ENCODE measurements at places on chromosomes 4 and X. TPM values are rescaled to one million over a fixed set of nuclear protein-coding genes. Genes with fewer than 3 reads are reported as not detected.
A peak's percentile ranks its signal among the peaks of the same experiment; 100 is the strongest.

- H3K27ac ChIP-seq, result no peak within 1 kb of the TSS
- peak; percentile 36 for DNase-seq
- H3K27me3 ChIP-seq, result no peaks in the 10 kb centered on the region
- peak within 1 kb of the TSS; percentile 55 for H3K4me3 ChIP-seq
Observed at GRCh38 chrX:76427560-76428242, at the start of gene MAGEE1. Gene MAGEE1 (plus strand): TSS chrX:76427710. CDS start chrX:76427931, 221 bp downstream.

Gene MTCP1
- 12.5 TPM for total RNA-seq

Gene ZFP92
- 0.22 TPM for total RNA-seq

- DNase-seq, result peak; percentile 9
- no peaks in the 10 kb centered on the region for H3K27me3 ChIP-seq
- H3K36me3 ChIP-seq, result peaks cover 27% of the 10 kb centered on the region
- H3K4me1 ChIP-seq, result peaks cover 16% of the 10 kb centered on the region
- peak overlapping the region; percentile 98 for H3K4me3 ChIP-seq
Observed at GRCh38 chr4:4289597-4289940, 385 bp downstream of the LYAR start.

- no peaks in the 10 kb centered on the region for H3K4me1 ChIP-seq
- no peaks in the 10 kb centered on the region for H3K27me3 ChIP-seq
- H3K4me3 ChIP-seq, result no peak overlapping the region
- no peak for DNase-seq
- no peaks in the 10 kb centered on the region for H3K36me3 ChIP-seq
- no peak overlapping the region for H3K27ac ChIP-seq
Observed at GRCh38 chr4:45323453-45324058, 597.2 kb upstream of the GNPDA2 start.

GRCh38 chrX:72604705-72605104 is 32.1 kb upstream of the HDAC8 start:
- H3K36me3 ChIP-seq, result no peaks in the 10 kb centered on the region
- no peaks in the 10 kb centered on the region for H3K27me3 ChIP-seq

Gene CDX4
- total RNA-seq, result not detected

GRCh38 chrX:150575419-150575814 is 7.0 kb downstream of the MTM1 start:
- peaks cover 7% of the 10 kb centered on the region for H3K36me3 ChIP-seq
- H3K4me3 ChIP-seq, result peak overlapping the region; percentile 34
- peak overlapping the region; percentile 82 for H3K27ac ChIP-seq
- no peaks in the 10 kb centered on the region for H3K27me3 ChIP-seq

- no peak overlapping the region for H3K27ac ChIP-seq
- no peaks in the 10 kb centered on the region for H3K4me1 ChIP-seq
- no peaks in the 10 kb centered on the region for H3K27me3 ChIP-seq
Observed at GRCh38 chr4:130760246-130760645, 1664.3 kb downstream of the C4orf33 start.

Gene RIPPLY1
- 0.31 TPM for total RNA-seq

GRCh38 chrX:153511784-153512500 is 5.5 kb upstream of the ATP2B3 start:
- H3K27me3 ChIP-seq, result peaks cover 41% of the 10 kb centered on the region
- H3K4me3 ChIP-seq, result no peak overlapping the region
- H3K27ac ChIP-seq, result no peak overlapping the region
- H3K4me1 ChIP-seq, result no peaks in the 10 kb centered on the region
- peaks cover 5% of the 10 kb centered on the region for H3K36me3 ChIP-seq
- no peak for DNase-seq

Gene ARR3
- total RNA-seq, result not detected

GRCh38 chr4:39021631-39022030 is 10.6 kb downstream of the TMEM156 start:
- peaks cover 9% of the 10 kb centered on the region for H3K4me1 ChIP-seq
- no peak for DNase-seq
- H3K36me3 ChIP-seq, result no peaks in the 10 kb centered on the region
- no peak overlapping the region for H3K27ac ChIP-seq

DNA sequence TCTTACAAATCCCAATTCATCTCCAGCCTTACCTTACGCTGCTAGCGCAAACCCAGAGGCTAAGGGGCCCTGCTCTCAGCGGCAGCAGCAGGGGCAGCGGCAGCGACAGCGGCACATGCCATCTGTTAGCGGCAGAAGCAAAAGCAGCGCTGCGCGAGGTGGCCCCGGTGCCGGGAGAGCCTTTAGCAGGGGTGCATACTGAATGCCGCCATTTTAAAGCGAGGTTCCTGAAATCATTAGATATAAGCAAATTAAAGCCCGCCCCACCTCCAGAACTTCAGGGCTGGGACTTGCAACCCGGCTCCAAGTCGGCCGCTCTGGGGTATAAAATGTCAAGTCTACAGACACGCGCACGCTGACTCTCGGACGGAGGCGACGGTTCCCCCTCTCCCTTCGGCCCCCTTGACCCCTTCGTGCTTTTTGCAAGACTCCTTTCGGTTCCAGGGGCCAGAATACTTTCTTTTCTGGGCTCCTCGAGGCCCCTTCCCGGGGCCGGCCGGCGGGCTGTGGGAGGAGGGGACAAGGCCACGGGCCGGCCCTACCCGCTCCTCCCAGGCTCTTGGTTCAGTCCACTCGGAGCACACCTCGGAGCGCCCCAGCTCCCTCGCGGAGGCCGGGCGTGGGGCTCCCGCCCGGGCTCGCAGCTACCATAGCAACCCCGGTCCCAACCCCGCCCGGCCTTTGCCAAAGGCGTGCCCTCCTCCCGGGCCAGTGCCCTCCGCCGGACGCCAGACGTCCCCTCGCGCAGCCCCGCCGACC is at the start of gene MBNL3:
TSS of gene MBNL3 (minus strand) at position 220 of the 759 bp plus-strand sequence. CDS start 49,427 bp downstream, outside the sequence.
- H3K4me3 ChIP-seq, result peak within 1 kb of the TSS; percentile 71
- no peaks in the 10 kb centered on the region for H3K27me3 ChIP-seq
- peak; percentile 69 for DNase-seq
- peak within 1 kb of the TSS; percentile 79 for H3K27ac ChIP-seq
- peaks cover 10% of the 10 kb centered on the region for H3K4me1 ChIP-seq
- H3K36me3 ChIP-seq, result peaks cover 29% of the 10 kb centered on the region

- DNase-seq, result peak; percentile 21
- H3K4me1 ChIP-seq, result no peaks in the 10 kb centered on the region
- no peaks in the 10 kb centered on the region for H3K36me3 ChIP-seq
- H3K4me3 ChIP-seq, result no peak overlapping the region
Observed at GRCh38 chrX:152915541-152916241, 17.8 kb downstream of the ZNF185 start.

DNA sequence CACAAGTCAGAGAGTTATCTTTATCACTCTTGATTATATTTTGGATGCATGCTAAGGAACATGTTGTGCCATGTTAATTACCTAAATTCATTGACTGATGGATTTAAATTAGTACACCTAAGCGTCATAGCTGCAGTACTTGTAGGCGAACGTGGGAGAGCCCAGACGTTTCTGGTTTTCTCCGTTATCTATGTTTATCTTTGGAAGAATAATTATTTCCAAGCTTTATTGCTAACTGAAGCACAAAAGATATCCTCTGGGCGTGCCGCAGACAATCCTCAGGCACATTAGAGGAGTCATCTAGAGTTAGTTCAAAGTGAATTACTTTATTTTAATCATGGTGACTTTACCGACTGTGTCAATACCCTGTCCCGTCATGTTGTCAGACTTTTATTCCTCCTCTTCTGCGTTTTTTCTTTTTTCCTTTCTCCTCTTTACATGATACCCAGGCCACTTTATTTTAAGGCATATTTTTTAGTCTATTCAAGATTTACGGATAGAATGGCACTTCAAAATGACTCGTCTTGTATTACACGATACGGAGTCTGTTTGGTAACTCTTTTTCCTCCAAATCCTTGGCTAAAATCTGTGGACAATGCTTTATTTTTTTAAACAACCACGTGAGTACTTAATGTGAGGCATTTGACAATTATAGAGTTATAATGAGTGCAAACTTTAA is 632.0 kb upstream of the TENM3 start:
- no peaks in the 10 kb centered on the region for H3K36me3 ChIP-seq
- H3K4me1 ChIP-seq, result peaks cover 5% of the 10 kb centered on the region
- no peaks in the 10 kb centered on the region for H3K27me3 ChIP-seq
- no peak overlapping the region for H3K4me3 ChIP-seq
- no peak for DNase-seq
- no peak overlapping the region for H3K27ac ChIP-seq

Gene SLC2A9
- total RNA-seq, result 1.8 TPM

Gene TRIM60
- not detected for total RNA-seq

GRCh38 chrX:13149702-13150350 is 105.4 kb upstream of the FAM9C start:
- H3K27me3 ChIP-seq, result no peaks in the 10 kb centered on the region
- H3K27ac ChIP-seq, result no peak overlapping the region
- H3K4me3 ChIP-seq, result no peak overlapping the region

DNA sequence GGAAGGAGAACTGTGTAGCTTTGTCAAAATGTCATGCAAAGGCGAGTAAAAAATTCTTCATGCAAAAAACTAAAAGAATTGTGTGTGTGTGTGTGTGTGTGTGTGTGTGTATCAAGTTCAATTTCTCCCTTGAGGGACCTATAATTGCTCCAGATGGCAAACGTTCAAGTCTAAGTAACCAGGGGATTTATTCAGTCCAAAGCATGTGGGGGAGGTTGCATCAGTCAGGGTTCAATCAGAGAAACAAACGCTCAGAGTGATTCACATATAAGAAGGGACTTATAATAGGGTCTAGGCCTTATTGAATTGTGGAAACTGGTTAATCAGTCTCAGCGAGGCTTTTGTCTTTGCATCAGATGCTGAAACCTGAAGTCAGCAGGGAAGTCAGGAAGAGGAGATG is 5.0 kb downstream of the DCAF8L1 start:
- no peak for DNase-seq
- no peak overlapping the region for H3K4me3 ChIP-seq
- no peak overlapping the region for H3K27ac ChIP-seq
- H3K36me3 ChIP-seq, result no peaks in the 10 kb centered on the region
- no peaks in the 10 kb centered on the region for H3K4me1 ChIP-seq
- no peaks in the 10 kb centered on the region for H3K27me3 ChIP-seq

DNA sequence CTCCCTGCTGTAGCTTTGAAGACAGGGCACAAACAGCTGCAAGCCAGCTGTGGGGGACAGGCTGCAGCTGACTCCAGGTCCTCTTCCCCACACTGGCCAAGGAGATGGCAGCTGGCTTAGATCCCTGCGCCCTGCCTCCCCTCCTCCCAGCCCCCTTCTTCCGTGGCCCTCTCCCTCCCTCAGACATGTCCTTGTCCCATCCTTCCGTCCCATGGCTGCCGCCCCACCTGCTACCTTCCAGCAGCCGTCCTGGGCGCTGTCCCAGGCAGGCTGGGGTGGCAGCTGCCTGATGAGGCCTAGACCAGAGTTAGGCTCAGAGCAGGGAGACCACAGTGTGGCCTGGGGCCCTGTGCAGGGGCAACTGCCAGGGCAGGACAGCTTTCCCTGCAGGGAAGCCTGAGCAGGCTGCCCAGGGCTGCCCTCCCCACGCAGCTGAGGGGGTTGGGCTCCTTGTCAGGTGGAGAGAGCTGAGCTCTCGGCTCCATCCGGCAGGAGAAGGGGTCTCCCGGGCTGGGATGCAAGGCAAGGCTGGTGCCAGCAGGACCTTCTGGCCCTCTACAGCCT is 3.3 kb upstream of the BGN start:
- no peak for DNase-seq
- peaks cover 32% of the 10 kb centered on the region for H3K27me3 ChIP-seq
- H3K36me3 ChIP-seq, result no peaks in the 10 kb centered on the region
- H3K4me3 ChIP-seq, result no peak overlapping the region
- H3K4me1 ChIP-seq, result no peaks in the 10 kb centered on the region

DNA sequence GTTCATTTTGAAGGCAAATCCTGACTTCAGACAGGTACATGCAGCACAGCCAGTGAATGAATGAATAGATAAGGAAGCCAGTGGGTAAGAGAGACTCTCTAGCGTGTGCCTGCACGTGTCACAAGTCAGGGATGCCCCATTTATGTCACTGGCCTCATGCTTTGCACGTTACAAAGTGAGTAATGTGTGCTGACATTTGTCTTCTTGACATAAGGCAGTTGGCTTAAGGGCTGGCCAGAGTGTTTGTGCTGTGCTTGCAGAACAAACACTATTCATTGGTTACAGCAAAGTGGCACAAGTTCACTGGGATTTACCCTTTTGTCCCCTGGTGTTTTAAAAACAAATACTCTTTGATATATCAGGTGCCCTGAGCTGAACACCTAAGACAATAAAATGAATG is 55.9 kb downstream of the CRMP1 start:
- DNase-seq, result no peak
- no peaks in the 10 kb centered on the region for H3K4me1 ChIP-seq
- H3K4me3 ChIP-seq, result no peak overlapping the region
- no peaks in the 10 kb centered on the region for H3K27me3 ChIP-seq
